ENCODE measurements at places on chromosomes 1 and 21.
A peak's percentile ranks its signal among the peaks of the same experiment; 100 is the strongest.

GRCh38 chr1:179023946-179024650 lies 1.6 kb upstream of the FAM20B start:
- no peak for DNase-seq

DNA sequence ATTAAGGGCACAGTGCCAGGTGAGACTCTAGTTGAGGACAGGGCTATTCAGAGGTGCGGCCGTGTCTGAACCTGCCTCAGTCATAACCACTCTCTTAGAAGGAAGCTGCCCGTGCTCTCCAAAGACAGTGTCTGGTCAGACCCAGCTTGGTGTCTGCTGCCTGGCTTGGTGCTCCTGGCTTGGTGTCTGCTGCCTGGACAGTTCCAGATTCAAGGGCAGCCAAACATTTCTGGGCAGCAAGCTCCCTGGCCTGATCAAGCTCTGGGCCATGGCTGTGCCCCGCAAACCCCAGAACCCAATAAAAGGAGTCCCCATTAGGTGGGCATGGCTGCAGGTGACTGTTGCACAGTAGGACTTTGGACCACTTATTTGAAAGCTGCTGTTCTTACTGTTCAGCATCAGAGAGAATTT lies 27.7 kb downstream of the NEK2 start:
- DNase-seq, result no peak

- DNase-seq, result peak; percentile 60
Measured at GRCh38 chr1:100459358-100460114, 78.4 kb upstream of the GPR88 start.

GRCh38 chr21:17429936-17430335 lies 82.9 kb upstream of the CXADR start:
- no peak for DNase-seq

GRCh38 chr1:223323491-223324484 lies 40.2 kb downstream of the SUSD4 start:
- DNase-seq, result no peak

GRCh38 chr21:45308194-45309068 lies 20.7 kb upstream of the POFUT2 start:
- no peak for DNase-seq

GRCh38 chr1:55751776-55752175 lies 536.6 kb upstream of the USP24 start:
- no peak for DNase-seq

DNA sequence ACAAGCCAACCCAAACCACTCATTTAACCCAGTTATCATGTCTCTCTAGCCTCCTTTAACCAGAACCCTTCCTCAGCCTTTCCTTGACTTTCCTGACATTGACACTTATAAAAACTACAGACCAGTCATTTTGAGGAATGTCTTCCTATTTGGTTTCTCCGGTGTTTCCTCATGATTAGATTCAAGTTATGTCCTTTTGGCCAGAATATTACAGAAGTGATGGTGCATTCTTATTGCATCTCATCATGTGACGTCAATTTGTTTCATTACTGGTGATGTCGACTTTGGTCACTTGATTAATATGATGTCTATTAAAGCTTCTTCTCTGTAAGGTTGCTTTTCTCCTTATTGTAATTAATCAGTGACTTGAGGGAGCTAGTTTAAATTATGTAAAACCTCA lies 6.1 kb upstream of the RCSD1 start:
- no peak for DNase-seq
